Activated CD4-positive, alpha-beta T cell treated with anti-CD3 and anti-CD28 coated beads, Interleukin-2, amount 50 U/mL, for 16 hours (primary cell): ENCODE measurements at places on chromosomes 2 and 18.

DNA sequence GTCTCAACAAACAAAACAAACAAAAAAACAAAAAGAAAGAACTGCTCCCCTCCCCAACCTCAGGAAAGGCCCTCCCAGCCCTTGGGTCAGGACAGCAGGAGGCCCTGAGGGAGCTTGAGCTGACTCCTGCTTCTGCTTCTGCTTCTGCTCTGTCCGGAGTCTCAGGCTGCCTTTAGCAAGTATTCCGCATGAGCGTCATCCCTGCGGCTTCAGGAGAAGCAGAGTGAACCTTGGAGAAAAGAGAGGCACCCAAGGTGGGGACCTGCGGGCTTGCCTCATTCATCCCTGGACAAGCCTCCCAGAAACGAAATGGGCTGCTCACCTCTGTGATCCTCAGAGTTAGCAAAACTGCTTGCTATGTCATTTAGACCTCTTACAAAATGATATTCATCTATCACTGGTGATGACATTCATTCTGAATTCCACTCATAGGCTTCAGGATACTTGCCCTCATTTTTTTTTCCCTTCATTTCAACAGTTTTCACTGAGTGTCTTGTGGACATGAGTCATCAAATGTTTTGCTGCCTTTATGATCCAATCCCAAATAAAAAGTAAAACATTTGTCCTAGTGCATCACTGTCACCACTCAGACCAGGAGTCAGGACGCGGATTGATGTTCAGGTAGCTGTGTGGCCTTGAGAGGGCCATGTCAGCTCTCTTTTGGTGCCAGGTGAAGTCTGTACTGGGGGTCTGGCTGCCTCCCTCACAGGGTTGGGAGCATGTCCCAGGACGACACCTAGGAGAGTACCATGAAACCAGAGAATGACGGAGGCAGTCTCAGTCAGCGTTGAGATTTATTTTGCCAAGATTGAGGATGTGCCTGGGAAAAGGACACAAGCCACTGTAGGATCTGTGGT lies 51.7 kb downstream of the IMPA2 start:
- no peak for DNase-seq

- peak; percentile 45 for DNase-seq
Measured at GRCh38 chr2:234496055-234496834, 636 bp downstream of the ARL4C start.

- no peak for DNase-seq
Measured at GRCh38 chr18:41928581-41928980, 26.5 kb upstream of the PIK3C3 start.

- DNase-seq = no peak
Measured at GRCh38 chr2:20136149-20136548, 84.7 kb upstream of the LAPTM4A start.

DNA sequence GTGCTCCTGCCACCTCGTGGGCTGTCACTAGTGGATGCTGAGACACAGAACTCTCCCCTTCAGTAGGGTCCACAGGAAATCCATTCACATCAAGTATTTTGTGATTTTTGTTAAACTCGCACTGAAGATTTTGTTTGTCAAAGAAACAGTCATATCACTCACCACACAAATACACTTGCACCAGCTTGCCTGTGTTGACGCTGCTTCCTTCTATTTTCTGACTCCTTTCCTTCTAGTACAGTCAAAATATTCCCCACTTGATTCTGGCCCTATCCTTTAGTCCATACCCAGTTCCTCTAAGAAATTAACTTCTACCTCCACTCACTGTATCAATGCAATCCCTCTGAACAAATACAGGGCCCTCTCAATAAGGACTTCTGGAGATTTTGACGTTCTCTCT lies 213.2 kb upstream of the ARL4C start:
- no peak for DNase-seq

GRCh38 chr18:66560094-66560493 lies 43.8 kb downstream of the CDH19 start:
- peak; percentile 2 for DNase-seq

DNA sequence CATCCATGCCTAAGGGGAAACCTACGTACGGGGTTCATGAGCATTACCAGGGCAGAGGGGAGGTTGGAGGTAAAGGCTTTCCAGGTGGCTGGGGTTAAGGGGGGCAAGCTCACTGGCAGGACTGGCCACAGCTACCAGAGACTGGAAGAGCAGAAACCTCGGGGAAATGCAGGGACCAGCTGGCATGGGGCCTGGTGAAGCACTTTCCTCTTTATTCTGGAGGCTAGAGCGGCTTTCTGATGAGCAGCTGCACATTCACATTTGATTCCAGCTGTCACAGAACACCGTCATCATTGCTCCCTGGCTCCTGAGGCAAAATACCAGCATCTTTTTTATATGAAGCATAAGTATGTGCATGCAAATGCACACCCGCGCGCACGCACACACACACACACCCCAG lies 28.7 kb upstream of the LRRC30 start:
- DNase-seq = no peak

DNA sequence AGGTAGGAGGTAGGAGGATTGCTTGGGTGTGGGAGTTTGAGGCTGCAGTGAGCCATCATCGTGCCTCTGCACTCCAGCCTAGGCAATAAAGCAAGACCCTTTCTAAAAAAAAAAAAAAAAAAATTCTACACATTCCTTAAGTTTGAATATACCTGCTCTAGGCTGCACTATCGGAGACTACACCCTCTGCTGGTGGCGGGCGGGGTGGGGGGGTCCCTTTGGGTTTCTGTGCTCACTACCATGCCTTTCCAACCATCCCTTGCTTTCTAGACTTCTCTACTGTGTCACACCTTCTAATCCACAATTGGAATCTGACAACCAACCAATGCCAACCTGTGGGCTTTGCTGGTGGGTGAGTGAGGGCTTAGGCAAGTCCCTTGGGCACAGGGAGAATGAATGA lies 34.7 kb upstream of the FAM136A start:
- no peak for DNase-seq

DNA sequence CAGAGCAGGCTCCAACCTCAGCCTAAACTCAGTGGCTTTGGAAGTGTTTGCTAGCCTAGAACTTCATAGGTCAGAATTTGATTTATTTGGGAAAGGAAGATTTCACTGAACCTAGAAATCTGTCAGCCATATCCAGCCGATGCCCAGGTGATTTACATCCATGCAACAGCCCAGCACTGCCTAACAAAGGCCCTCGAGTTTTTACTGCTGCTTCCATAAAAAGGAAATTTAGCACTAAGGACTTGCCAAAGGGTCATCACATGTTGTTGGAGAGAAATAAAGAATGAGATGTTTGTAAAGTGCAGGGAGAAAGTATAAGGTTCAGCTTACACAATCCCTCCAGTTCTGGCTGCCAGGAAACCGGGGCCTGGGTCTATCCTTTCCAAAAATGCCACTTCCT lies 614.2 kb downstream of the BCL11A start:
- no peak for DNase-seq

GRCh38 chr2:17912266-17912691 lies 33.8 kb downstream of the KCNS3 start:
- DNase-seq = no peak

GRCh38 chr2:19899985-19900930 lies 1.5 kb downstream of the TTC32 start:
- DNase-seq = peak; percentile 55

- DNase-seq = no peak
Measured at GRCh38 chr2:69945441-69945840, 16.0 kb downstream of the ASPRV1 start.

GRCh38 chr18:80202264-80202998 lies 44.9 kb downstream of the PARD6G start:
- DNase-seq = peak; percentile 92

GRCh38 chr18:47915229-47915628 lies 15.2 kb downstream of the SMAD2 start:
- no peak for DNase-seq

GRCh38 chr2:47174733-47175361 lies 19.7 kb upstream of the STPG4 start:
- DNase-seq = peak; percentile 45
